ENCODE measurements at places on chromosomes 13 and 19. TPM values are rescaled to one million over a fixed set of nuclear protein-coding genes. Genes with fewer than 3 reads are reported as not detected.

HIF3A gene
- total RNA-seq: 15.9 TPM

SIGLECL1 gene
- total RNA-seq: not detected

HSPB6 gene
- 241 TPM for total RNA-seq

KIR2DL1 gene
- total RNA-seq: not detected

CLC gene
- not detected for total RNA-seq

OR7C2 gene
- not detected for total RNA-seq

MAP4K1 gene
- total RNA-seq: 0.97 TPM

C19orf85 gene
- total RNA-seq: not detected

BRSK1 gene
- not detected for total RNA-seq

SLAIN1 gene
- 6.5 TPM for total RNA-seq

CACNA1A gene
- 0.33 TPM for total RNA-seq

GET3 gene
- 85.1 TPM for total RNA-seq

THSD1 gene
- total RNA-seq: 3.6 TPM

MATK gene
- 1.7 TPM for total RNA-seq

GZMM gene
- not detected for total RNA-seq

TPTE2 gene
- not detected for total RNA-seq

ADGRE2 gene
- 0.20 TPM for total RNA-seq

NTF4 gene
- total RNA-seq: 3.8 TPM

ETV2 gene
- not detected for total RNA-seq

DBP gene
- total RNA-seq: 12.9 TPM

ZNF266 gene
- 7.0 TPM for total RNA-seq

WDR88 gene
- not detected for total RNA-seq

DHDH gene
- total RNA-seq: not detected

IL17D gene
- total RNA-seq: 2.2 TPM

FOXA3 gene
- total RNA-seq: not detected

NMRK2 gene
- total RNA-seq: 147 TPM

RDH8 gene
- not detected for total RNA-seq

POLR1D gene
- total RNA-seq: 104 TPM

CGB5 gene
- not detected for total RNA-seq

LGALS14 gene
- not detected for total RNA-seq

CYP4F8 gene
- not detected for total RNA-seq

PMIS2 gene
- not detected for total RNA-seq

SRRM5 gene
- 0.25 TPM for total RNA-seq

WDR87 gene
- total RNA-seq: not detected

DMKN gene
- total RNA-seq: not detected

ZNF429 gene
- 7.4 TPM for total RNA-seq

ADAMTS10 gene
- 4.3 TPM for total RNA-seq

CNFN gene
- total RNA-seq: not detected

GPR180 gene
- total RNA-seq: 3.9 TPM

GAS6 gene
- 98.5 TPM for total RNA-seq

KANK2 gene
- 163 TPM for total RNA-seq

ZNF345 gene
- total RNA-seq: 3.9 TPM

SIGLEC8 gene
- not detected for total RNA-seq

FGF14 gene
- total RNA-seq: not detected

ZNF813 gene
- 0.75 TPM for total RNA-seq

ZNF850 gene
- total RNA-seq: 0.24 TPM

NCAN gene
- total RNA-seq: not detected

LRRC25 gene
- 1.7 TPM for total RNA-seq

CAPN12 gene
- total RNA-seq: not detected

BORA gene
- total RNA-seq: 0.97 TPM

ZNF222 gene
- 0.56 TPM for total RNA-seq

Data from gastrocnemius medialis (tissue), 4 donors.